Stimulated activated CD4-positive, alpha-beta T cell treated with anti-CD3 and anti-CD28 coated beads, TNF-alpha, amount 100 ng/mL, for 24 hours (primary cell): ENCODE measurements at places on chromosomes 3 and 15.

DNA sequence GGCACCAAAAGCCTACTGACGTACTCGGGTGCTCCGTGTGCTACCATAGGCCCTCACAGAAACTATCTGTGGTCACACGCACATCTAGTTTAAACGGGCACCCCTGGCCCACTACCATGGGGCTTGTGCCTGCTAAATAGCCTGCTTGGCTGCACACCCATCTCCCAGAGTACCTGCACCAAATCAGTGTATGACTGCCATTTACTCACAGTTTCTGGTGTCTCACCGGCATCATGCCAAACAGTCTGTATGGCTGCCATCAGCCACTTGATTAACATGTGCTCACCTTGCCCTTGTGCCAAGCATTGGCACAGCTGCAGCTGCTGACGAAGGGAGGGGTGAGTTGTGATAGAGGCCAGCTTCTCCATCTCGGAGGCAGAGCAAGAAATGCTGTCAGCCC, 232.7 kb downstream of the IGSF11 start:
- DNase-seq, result no peak

DNA sequence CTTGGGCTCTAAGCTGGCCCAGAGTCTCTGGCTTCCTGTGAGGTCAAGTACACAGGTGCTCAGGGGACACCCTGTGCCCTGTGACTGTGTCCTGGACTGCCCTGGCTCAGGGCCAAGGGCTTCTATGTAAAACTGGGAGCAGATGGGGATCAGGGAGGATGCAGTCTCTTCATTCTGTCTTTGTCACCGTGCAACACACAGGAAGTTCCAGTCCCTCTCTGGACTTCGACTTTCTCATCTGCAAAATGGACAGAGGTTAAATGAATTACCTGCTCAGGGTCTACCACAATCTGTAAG, 61.9 kb upstream of the TLE3 start:
- DNase-seq, result no peak

DNA sequence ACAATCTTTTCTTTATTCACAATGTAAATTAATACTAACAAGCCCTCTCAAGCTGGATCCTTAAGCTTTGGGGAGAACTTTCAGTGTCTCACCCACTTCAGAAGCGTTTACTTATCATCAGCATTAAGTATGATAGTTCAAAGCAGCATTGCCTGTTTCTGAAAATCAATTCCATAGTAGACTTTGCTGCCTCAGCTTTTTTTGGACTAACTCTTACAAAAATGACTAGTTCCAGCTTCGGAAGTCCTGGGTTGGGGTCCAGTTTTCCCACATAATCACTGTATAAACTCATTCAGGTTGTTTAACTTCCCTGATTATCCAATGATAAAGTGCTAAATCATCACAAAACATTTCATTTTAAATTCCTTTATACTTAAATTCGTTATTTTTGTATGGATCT, 114.4 kb downstream of the NR2F2 start:
- DNase-seq, result no peak

- no peak for DNase-seq
These were observed 34.9 kb upstream of the MAGI1 start for GRCh38 chr3:66073464-66074141.

GRCh38 chr3:59245859-59246501, 196.2 kb upstream of the CFAP20DC start:
- DNase-seq, result no peak

DNA sequence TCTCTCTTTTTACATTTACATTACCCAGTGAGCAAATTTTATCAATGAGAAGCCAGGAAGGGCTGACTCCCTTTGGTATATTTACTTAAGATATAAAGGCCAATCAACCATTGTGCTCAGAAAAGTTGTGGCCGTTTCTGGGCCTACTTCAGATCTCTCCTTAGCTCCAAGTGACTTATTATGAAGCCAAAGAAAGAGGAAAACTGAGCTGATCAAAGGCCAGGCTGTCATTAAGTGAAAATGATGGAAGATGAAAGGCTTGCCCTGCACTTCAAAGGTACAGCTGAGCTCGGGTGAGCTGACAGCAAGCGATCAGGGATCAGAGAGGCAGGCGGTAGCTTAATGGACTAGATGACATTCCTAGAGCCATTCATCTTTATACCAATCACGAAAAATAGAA, 24.8 kb downstream of the VGLL4 start:
- no peak for DNase-seq

- no peak for DNase-seq
These were observed 2.4 kb downstream of the KLF15 start for GRCh38 chr3:126354776-126355175.

DNA sequence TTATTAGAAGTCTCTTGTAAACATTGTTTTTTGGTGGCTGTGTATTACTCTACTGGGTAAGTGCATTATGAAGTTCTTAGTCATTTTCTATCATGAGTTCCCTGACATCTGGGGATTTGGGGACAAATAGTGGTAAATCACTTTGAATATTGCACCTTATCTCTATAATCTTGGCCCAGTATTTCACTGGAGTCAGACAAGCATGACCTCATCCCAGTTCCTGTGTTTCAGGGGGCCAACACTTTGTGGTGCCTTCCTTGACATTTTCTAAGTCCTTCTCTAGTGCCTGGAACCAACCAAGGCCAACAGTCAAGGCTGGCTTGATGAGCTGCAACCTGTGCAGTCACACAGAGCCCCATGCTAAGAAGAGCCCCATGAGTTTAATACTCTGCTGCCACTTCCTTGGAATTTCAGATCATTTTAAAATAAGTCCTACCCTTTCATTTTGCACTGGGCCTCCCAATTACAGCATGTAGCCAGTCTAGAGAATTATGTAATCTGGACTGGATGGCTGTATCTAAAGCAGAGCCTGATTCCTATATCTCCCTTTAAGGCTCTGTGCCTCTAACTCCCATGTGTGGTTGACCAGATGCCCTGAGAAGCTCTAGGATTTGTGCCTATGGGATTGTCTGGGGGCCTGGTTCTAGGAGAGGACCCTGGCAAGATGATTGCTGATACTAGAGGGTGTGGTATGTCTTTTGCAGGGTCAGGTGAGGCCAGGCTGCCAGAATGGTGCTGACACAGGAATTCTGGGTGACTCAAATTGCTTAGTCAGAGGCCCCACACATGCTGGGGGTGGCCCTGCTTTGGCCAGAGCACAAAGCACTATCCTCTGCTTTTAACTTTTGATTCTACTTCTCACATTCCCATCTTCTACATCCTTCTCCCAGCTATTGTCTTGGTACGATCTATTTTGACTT, 319.6 kb upstream of the TBC1D5 start:
- DNase-seq, result no peak

GRCh38 chr3:62436785-62437184, 63.4 kb upstream of the FEZF2 start:
- no peak for DNase-seq

DNA sequence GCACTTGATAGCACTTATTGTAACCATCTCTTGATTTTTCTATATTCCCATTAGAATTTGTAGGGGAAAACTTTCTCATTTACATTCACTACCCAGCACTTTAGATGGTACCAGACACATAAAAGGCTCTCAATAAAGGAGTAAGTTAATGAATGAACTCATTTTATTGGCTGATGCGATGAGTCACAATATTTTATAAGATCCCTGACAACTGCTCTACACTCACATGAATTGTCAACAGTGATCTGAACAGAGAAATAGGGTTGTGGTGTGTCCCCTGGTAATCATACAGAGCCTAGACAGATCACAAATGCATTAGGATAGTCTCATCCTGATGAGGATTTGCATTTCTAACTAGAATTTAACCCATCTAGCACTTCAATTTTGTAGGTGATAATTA, 567.6 kb upstream of the ARPP21 start:
- DNase-seq, result no peak

- no peak for DNase-seq
These were observed 188.9 kb downstream of the FMN1 start for GRCh38 chr15:33005582-33005981.

DNA sequence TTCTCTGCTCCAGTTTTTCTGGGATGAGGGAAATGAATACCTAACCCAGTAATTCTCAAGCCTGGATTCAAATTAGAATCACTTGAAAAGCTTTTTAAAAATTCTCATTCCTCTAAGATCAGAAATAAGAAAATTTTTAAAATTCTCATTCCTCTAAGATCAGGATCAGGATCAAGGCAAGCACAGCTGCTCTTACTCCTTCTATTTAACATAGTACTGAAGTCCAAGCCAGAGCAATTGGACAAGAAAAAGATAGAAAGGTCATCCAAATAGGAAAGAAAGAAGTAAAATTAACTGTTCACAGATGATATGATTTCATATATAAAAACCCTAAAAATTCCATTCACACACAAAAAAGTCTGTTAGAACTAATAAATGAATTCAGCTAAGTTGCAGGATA, 24.2 kb upstream of the CLRN1 start:
- DNase-seq, result no peak

GRCh38 chr3:73143821-73144237, 82.4 kb downstream of the EBLN2 start:
- DNase-seq, result no peak

DNA sequence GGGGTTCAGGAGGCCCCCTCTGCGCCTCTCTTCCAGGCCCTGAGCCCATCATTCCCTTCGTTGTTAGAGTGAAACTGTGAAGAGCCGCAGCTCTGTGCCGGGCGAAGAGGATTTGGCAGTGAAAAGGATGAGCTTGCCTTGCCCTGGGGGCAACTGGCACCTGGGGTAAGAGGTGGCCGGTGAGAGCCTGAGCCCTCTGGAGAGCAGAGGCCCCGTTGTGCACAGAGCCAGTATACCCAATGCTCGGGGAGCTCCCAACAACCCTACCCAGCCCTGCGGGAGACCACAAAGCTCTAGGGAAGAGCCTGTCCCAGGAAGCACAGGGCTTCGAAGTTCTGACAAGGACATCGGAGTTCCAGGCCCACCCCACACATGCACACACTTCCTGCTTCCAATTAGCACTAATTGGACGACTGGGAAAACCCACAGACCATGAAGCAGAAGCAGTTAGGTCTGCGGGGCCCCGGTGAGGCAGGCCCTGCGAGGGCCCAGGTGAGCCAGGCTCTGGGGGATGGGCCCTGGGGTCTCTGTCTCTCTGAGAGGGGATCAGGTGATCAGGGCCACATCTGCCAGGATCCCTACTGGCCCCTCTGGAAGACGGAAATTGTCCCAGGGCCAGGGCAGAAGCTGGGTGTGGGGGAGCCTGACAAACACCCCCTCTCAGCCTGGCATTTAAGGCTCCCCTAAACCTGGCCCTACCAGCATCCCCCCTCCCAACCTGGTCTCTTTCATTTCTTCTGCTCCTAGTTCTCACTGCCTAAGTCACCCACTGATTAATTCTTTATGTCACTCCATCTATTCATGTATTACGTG, 27.9 kb upstream of the SFMBT1 start:
- no peak for DNase-seq

DNA sequence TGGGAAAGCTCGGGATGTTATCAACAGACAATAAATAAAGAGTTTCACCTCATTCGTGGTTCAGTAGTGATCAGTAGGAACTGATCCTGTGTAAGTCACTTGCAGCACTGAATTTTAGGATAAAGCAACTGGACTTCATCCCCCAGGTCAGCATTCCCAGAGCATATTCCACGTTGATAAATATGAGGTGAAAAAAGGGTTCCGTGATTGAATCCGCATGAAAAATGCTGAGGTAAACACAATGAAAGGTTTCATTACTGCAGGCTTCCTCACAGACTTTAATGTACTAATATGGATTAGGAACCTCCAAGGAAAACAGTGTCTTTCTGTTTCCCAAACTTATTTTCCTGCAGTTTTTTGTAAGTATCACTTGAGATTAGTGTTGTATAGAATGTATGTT, 177.3 kb upstream of the BHLHE40 start:
- no peak for DNase-seq

- DNase-seq, result no peak
These were observed 6.5 kb upstream of the TM4SF19 start for GRCh38 chr3:196344663-196345062.

GRCh38 chr3:56929809-56930615, 128.3 kb upstream of the ARHGEF3 start:
- DNase-seq, result no peak

DNA sequence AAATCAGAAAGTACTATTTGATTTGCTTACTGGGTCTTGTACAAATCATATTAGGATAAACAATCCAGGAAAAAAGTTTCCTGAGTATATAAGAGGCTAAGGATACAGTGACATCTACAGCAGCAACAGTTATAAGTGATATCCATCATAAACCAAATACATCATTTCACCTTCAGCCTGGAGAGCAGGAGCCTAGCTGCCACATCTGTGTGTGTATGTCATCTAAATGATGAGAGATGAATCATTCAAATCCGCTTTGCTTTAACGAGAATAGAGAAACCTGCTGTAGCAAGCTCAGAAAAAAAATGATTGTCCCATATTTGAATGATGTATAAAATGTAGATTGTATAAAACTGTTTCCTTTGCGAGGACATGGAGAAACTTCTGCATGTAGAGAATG, 841.4 kb downstream of the SI start:
- no peak for DNase-seq

DNA sequence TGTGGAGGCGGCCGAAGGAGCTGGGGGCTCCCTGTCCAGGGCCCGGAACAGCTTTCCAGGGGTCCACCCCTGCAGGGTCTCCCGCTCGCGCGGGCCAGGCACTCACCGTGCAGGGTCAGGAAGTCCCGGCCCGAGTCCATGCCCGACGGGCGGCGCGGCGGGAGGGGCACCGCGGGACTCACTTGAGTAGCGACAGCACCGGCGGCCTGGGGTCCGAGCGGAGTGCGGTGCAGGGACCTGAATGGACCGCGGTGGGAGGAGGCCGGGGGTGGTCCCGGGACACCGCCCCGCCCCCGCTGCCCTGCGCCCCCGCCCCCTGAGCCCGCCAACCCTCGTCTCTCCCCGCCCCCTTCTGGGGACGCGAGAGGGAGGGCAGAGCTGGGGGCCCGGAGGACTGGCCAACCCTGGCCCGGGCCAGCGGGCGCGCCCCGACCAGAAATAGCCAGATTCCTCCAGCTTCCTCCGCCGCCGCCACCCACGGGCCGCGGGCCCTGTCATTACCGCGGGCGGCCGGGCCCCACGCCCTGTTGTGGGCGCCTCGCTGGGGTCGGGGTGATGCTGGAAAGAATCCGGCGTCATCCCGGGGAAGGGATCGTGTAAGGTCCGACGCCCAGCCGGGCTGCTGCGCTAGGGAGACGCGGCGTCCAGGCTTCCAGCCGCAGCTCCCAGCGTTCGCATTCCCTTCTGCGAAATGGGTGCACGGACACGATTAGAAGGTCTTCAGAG, at the start of gene PLCD1:
Gene PLCD1, minus strand, starts transcription at position 243 of the 726 bp plus-strand sequence. Its CDS starts 103 bp downstream, at position 140.
- DNase-seq, result no peak

GRCh38 chr3:36923981-36924743, 20.7 kb downstream of the TRANK1 start:
- no peak for DNase-seq

DNA sequence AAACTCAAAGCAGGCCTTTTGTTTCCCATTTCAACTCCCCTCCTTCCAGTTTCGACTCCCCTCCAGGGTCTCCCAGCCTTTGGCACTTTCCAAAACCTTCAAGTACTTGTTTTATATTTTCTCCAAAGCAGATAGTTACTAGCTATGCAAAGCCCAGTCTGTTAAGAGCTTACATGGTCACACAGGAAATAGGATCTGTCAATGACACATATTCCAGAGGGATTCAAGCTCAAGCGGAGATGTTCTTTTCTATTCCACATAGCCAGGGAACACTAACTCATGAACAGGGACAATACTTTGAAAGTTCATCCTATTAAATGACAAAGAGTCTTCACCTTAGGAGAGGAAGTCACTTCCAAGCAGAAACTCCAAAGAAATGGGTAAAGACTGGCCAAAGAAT, 18.6 kb downstream of the SUCLG2 start:
- no peak for DNase-seq

- DNase-seq, result no peak
These were observed 19.5 kb upstream of the BSN start for GRCh38 chr3:49534581-49535441.

GRCh38 chr3:74066456-74066855, 441.7 kb upstream of the PDZRN3 start:
- no peak for DNase-seq
